ENCODE measurements at places on chromosomes 11 and 22.
A peak's percentile ranks its signal among the peaks of the same experiment; 100 is the strongest.

- no peak for DNase-seq
Measured at GRCh38 chr11:109329716-109330115, 92.3 kb upstream of the C11orf87 start.

DNA sequence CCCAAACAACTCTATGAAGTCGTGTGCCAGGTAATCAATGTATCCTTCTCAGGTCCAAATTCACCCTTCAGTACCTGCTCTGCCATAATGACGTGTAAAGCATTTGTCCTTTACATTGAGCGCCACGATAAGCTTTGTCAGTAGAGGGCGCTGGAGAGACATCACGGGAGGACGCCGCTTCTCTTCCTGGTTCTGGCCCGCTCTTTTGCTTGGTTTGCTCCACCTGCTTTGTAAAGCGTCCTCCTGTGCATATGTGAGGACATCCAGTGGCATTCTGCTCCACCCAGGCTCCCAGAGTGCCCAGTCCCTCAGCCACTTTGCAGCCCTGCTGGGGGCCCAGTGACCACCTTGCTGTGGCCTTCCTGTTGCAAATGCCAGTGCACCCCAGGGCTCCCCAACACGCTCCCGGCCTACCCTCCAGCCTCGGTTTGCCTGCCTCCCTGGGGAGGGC is 61.1 kb downstream of the WT1 start:
- DNase-seq = no peak

DNA sequence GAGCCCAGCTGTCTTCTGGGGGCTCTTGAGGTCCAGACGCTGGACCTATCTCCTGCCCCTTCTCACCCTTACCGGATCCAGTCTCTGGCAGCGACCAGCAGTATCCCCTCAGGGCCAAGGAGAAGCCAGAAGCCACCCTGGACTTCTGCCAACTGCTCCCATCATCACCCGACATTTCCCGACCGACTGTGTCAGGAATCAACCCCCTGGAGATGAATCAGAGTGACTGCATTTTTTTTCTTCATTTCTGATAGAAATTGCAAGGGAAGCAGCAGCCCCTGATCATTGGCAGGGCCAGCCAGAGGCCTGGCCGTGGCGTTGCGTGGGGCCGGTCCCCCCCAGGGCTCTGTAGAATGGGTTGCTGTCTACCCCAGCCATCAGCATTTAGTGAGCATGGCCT is 5.2 kb upstream of the LIF start:
- peak; percentile 80 for DNase-seq

DNA sequence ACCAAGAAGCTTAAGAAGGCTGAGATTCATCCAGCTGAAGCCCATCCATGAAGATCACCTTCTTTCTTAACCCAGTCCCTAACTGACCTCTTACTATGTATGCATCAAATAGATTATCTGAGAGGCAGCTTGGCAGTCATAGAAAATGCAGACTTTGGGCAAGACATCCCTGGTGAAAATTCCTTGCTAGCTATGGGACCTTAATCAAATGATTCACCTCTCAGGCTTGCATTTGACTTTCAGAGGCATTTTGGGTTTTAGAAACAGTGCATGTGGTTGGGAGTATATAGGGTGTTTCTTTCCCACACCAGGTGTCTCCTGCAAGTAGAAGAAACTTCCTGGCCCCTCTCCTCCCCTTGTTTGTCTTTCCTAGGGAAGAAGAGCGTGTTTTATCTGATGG is 188.5 kb upstream of the ISX start:
- DNase-seq = peak; percentile 93

GRCh38 chr11:68128682-68129327 is 7.6 kb upstream of the CHKA start:
- DNase-seq = peak; percentile 82

Data from fibroblast of upper back skin (primary cell).